ENCODE measurements at places on chromosomes 13 and 19.

GRCh38 chr13:43390619-43391018 is 367.2 kb downstream of the DNAJC15 start:
- DNase-seq: no peak

DNA sequence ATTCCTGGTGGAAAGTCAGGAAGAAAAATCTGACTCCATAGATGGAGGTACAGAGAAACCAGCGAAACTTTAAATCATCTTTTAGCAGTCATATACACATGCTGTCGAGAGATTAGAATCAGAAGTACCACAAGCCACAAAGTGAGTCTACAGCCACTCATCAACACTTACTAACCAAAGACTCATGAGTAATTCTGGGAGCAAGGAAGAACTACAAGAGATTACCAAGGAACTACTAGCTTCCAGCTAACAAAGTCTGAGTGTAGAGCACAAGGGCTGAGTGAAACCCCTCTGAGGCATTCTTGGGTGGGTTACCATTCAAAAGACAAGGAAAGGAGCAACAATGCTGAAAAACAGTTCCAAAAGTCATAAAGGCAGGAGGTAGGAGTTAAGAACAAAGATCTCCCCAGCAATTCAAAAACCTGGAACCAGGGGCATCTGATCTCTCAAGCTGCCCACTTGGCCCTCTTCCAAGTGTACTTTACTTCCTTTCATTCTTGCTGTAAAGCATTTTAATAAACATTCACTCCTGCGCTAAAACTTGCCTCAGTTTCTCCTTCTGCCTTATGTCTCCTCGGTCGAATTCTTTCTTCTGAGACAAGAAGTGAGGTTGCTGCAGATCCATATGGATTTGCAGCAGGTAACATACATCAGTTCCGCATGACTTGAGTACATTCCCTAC is 13.0 kb downstream of the RBM26 start:
- peak; percentile 24 for DNase-seq

- DNase-seq: no peak
Measured at GRCh38 chr19:14061081-14061749, 661 bp downstream of the PALM3 start.

DNA sequence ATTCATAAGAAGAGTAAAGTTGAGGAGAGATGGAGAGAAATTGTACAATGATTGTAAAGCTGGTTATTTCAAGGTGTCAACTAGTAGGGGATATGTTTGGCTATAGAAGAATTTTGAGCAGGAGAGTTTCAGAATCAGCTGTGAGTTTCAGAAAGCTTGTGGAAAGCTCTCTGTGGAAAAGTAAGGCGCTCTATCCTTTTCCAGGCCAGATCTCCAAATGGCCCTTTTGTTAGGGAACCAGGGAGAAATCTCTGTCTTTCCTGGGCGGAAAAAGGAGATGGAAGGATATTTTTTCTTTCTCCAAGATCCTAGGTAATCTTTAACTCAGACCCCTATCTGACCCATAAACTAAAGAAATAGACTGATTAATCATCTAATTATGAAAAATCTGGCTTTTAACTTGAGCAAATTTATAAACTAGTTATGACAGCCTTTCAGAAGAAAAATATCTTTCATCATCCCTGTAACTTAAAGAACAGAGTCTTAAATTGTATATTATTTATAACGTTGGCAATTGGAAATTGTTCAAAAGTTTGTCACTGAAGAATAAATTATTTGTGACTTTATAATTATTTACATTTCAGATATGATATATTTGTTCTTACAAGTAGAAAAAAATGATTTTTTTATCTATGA is 34.5 kb downstream of the SPRY2 start:
- DNase-seq: no peak

- DNase-seq: no peak
Measured at GRCh38 chr19:45874620-45874966, 10.5 kb downstream of the FOXA3 start.

DNA sequence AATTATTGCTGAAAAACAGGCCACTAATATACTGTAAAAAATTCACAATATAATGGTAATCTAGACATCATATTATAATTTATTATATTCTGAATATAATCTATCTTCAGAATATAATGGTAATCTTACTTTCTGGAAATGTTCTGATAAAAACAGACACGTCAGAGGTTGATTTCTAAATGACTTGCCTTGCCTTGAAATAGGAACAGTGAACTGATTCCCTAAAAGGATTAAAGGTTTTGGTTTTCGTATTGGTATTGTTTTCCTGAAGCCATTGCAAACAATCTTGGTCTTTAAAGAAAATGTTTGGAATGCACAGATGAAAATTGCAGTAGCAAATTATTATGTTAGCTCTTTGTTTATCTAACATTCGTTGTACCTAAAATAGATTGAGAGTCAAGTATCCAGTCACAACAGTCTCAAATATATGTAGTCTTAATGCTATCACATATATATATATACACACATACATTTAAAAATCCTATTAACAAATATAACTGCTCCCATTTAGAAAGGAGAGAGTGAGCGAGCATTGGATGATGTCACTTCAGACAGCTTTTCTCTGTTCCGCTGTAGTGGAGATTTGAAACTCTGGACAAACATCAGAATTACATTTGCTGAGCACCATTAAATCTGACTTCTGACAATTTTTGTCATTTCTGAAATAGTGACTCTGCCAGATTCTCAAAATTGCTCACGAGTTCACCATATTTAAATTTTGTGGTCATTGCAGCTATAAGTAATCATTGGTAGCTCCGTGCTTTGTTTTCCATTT is 1.7 kb downstream of the ITM2B start:
- DNase-seq: no peak

GRCh38 chr13:23871616-23872220 is 17.5 kb downstream of the MIPEP start:
- no peak for DNase-seq

DNA sequence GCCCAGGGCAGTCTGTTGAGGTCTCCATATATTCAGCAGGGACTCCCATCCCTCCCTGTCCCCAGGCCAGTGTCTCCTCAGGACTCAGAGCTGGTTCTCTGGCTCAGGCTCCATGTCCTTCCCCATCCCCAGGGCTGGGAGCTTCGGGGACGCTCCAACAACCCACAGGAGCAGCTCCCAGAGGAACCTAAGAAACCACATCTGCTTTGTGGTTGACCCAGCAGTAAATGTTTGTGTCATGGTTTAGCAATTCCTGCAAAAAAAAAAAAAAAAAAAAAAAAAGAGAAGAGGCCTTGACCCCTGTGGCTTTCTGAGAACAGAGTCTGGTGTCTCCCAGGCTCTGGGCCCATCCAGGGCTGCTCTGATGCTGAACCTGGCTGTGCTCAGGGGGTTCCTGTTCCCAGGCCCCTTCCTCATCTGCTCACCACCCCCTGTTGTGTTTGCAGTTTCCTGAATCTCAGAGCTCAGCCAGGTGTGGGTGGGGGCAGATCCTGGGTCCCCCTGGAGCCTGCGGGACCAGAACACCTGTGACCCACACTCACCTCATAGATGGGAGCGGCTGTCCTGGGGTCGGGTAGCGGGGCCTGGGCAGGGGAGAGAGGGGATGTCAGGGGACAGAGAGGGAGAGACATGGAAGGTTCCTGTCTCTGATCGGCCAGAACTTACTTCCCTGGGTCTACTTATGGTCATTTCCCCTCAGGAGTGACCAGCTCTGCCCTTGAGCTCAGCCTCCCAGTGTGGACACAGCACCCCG is 25.2 kb upstream of the CEACAM1 start:
- no peak for DNase-seq

GRCh38 chr19:54506079-54506478 is 3.4 kb downstream of the LAIR2 start:
- DNase-seq: no peak

DNA sequence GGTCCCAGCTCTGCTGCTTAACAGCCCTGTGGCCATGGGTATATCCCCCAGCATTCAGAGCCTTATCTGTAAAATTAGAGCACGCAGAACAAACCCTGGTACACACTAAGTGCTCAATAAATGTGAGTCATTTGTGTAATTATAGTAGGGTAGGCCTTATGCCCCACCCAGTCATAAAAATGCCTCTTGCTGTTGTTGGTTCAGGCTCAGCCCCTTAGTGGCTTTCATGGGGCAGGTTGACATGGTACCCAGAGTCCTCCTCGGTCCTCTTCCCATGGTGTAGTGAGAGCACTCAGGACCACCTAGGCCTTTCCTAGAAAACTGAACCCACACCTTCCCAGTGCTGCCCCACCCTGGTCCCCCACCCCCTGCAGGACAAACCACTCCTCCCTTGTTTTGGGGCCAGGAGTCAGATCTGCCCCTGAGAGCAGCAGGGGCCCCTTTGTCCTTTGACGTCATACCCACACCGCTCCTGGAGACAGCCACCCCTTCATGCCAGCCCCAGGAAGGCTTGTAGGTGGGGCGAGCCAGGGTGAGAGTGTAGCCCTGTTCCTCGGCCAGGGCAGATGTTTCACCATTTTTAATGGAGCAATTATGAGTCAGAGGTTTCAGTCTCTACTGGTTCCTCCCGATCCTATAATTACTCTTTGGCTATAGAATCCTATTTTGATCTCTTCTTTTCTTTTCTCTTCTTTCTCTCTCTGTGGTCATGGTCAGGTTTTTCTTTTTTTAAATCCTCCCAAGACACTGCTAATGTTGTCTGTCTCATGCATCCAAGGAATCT is 36.8 kb downstream of the ACTN4 start:
- no peak for DNase-seq

GRCh38 chr19:4557971-4558941 is 1.2 kb downstream of the SEMA6B start:
- no peak for DNase-seq

All from CD4-positive, alpha-beta T cell treated with Interleukin-6 at 100 ng/mL for 8 hours (primary cell).